Activated effector memory CD4-positive, alpha-beta T cell treated with Interleukin-2 at 50 U/mL for 16 hours (primary cell): ENCODE measurements at places on chromosomes 12 and 14.
A peak's percentile ranks its signal among the peaks of the same experiment; 100 is the strongest.

- no peak for DNase-seq
Observed at GRCh38 chr12:47189728-47190127, 110.0 kb upstream of the AMIGO2 start.

- DNase-seq, result peak; percentile 48
Observed at GRCh38 chr14:73759183-73759713, 45.1 kb upstream of the PNMA1 start.

DNA sequence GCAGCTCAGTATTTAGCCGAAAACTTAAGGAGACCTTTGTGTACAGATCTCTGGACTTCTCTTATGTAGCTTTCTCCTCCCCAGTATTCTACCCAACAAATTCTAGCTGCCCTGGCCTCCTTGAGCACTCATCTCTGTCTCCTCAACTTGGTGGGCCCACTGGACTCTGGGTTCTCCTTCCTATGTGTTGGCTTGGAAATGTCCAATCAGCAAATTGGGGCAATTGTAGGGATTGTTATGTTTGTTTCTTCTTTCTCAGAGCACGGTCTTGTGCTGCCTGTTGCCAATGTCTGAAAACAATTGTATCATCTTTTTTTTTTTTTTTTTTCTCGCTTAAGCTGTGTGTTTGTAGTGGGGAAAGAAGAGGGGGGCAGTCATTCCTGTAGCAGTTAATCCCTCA lies 30.2 kb downstream of the NTN4 start:
- DNase-seq, result no peak

DNA sequence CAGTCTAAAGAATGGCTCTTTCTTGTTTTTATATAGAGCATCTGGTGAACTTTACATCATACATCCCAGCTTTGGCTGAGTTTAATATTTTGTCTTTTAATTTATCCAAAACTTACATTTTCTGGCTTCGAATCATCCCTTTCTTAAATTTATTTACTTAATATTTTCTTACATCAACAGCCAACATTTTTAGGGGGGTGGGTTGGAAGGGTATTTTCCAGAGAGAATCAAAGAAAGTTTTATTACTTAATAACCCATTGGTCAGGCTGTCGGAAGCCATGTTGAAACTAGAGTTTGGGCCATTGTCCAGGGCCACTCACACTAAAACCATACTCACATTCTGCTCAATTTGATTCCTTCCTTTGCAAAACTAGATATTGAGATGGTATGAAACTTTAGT lies 220.2 kb downstream of the AEBP2 start:
- no peak for DNase-seq

DNA sequence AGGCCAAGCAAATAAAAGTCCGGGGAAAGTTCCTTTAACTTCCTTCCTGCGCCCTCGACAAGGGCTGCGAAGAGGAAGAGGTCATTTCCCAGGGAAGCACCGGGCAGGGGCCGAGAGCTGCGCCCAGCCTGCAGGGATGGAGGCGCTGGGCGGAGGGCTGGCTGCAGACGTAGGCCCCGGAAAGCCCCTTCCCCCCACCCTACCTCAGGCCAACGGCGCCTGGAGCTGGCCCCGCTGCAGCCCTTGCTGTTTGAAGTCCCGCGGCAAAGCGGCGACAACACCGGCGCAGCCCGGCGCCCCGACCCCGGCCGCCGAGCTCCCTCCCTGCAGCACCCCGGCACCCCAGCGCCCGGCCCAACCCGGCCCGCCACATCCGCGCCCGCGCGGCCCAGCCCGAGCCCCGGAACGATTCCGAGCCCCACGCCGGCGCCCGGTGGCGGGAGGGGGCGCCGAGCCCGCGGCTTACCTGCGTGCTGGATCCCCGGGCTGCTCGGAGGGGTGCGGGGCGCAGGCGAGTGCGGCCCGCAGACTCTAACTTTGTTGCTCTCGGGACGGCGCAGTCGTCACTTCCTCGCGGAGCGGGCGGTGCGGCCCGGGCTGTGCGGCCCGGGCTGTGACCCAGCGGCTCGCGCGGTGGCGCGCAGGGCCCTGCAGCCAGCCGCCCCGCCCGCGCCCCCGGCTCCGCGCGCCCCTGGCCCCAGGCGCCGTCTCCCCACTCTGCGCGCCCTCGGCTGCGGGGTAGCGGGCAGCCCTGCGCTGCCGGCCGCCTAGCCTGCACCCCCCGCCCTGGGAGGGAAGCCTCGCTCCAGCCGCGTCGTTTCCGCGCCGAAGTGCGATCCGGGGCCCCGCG lies 64.8 kb upstream of the PTGR2 start:
- DNase-seq, result peak; percentile 56

GRCh38 chr12:92158796-92159439 lies 13.3 kb upstream of the BTG1 start:
- DNase-seq, result no peak
